NCI-H187 (cell line): ENCODE measurements at places on chromosomes 4 and X.
A peak's percentile ranks its signal among the peaks of the same experiment; 100 is the strongest.

DNA sequence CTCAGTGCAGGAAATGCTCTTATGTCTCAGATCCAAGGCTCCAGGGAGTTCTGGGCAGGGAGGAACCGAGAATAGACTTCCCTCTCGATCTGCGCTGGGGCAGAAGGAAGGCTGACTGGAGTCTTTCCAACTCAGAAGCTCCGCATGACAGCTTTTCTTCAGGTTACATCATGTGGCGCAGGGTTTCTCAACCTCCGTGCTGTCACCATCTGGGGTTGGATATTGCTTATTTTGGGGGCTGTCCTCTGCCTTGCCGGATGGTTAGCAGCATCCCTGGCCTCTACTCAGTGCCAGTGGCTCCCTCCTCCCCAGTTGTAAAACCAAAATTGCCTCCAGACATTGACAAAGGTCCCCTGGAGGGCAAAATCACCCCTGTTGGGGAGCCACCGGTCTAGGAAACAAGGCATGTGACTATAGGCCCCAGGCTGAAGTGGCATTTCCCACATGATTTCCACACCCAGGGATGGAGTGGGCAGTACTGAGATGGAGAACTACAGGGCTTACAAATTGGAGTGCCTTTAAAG, 21.4 kb downstream of the REELD1 start:
- DNase-seq, result no peak

GRCh38 chr4:171288816-171289432, 524.3 kb upstream of the GALNTL6 start:
- no peak for DNase-seq

- no peak for DNase-seq
These were observed 19.5 kb downstream of the EFNB1 start for GRCh38 chrX:68848189-68848940.

GRCh38 chr4:79209081-79209480, 116.8 kb downstream of the NAA11 start:
- DNase-seq, result no peak

DNA sequence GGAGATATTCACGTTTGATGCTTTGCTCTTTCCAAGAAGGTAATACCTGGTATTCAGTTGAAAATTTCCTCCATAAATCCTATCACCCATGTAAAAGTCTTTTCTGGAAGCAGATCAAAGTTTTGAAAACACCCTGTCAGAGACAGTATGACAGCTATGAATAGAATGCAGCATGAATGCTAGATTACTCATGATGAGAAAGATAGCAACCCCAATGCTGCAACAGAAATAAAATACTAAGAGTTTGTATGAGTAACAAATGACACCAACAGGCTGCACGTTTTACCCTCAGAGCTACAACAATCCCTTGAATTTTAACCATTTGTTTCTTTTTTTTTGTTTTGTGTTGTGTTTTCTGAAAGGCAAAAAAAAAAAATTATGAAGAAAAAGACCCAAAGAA, 108.6 kb downstream of the ARHGAP6 start:
- no peak for DNase-seq

DNA sequence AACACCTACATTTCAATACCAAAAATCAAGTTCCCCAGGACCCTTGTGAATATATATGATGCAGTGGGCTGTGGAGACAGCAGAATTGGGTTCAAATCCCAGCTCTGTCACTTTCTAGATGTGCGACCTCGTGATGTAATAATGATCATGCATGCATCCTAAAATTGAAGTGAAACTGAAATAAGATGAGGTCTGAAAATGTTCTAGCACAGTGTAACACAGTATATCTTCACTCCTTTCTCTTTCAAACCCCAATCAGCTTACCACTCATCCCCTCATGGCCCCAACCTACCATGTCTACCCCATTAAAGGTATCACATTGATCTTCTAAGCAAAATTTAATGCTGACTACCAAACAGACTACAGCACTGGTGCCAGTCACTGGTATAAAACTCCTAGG, 69.9 kb upstream of the BRS3 start:
- DNase-seq, result no peak

DNA sequence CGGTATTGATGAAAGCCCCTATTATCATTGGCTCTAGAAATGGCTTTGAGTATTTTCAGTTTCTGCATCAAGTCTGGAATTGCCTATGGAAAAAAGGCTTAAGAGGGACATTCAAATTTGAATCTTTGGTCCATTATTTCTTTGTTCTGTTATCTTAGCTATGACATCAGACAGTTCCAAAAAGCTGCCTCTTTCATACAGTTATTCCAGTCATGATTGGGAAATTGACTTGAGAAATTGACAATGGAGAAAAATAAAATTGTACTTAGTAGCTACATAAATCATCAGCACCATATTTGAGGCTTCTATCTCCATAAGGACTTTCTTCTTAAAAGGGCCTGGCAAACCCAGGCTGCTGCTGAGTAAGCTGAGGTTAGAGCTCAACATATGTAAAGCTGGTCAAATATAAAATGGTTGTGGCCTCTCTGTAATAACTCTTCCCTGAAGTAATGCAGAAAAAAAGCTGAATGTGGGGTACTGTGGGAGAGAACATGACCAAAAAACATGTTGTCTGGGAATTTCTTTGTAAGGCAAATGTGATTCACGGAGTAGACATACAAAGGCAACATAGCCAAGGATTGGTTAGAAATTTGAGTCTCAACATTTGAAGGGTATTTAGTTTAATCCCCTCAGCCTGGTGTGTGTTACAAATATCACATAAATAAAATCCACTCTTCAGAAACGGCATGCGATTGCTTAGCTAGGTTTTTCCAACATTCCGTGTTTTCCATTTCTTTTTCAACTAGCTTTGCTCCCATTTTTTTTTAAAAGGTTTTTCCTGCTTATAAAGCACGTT, 100.9 kb downstream of the LNX1 start:
- no peak for DNase-seq

DNA sequence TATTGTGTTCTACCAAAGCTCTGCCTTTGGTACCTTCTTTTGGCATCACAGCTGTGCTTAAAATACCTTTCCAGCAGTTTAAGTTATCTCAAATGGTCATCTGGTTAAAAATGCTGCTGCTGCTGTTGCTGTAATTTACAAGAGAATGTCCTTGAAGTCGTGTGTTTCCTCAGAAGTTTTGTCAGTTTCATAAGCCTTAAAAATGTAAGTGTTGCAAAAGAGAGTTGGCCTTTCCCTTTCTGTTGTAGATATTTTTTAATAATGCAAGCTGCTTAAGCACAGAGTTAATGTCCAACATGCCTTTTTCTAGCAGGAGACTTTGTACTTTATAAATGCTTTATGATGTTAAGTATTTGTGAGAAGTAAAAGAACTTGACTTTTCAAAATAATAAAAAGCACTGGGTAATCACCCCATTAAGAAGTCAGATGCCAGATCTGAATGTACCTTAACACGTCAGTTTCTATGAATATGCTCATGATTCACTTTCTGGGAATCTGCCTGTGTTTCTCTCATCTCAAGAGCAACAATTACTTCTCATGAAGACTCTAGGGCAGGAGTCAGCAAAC, 35.3 kb upstream of the TENM3 start:
- no peak for DNase-seq

- DNase-seq, result no peak
These were observed at the start of gene TLR10 for GRCh38 chr4:38782452-38783108. TLR10 (minus strand) TSS chr4:38782990; CDS start chr4:38775590, 7,400 bp downstream.

DNA sequence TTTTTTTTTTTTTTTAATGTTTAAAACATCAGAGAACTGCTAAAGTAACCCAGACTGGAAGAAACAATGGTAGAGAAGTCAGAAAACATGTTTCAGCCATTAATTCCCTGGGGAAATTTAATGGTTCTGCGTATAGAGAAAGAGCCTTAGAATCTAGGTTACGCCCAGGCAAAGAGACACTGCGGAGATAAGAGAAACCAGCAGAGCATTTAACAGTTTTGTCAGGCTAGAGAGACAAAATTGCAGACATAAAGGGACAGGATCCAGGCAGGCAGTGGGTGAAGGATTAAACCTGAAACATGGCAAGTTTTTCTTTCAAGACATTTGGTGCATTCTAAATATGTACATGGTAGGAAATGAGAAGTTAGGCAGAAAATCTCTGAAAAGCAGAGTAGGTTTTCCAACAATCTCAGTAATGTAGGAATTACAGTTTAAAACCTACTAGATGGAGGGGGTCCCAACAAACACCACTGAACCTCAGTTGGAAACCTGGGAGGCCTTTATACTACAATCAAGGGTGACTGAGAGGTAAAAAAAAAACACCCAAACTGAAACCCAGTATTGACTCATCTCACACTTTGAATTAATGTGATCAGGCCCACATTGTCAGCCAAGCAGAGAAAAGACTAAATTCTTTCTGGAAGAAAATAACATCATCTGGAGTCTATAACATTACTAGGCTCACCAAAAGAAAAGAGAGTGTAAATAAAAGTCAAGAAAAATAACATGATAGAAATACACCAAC, 254.2 kb upstream of the NWD2 start:
- no peak for DNase-seq

GRCh38 chr4:98662626-98663225, 4.3 kb upstream of the TSPAN5 start:
- DNase-seq, result no peak

GRCh38 chr4:142817442-142817841, 28.7 kb downstream of the INPP4B start:
- peak; percentile 3 for DNase-seq

- no peak for DNase-seq
These were observed 65.9 kb downstream of the DIPK2B start for GRCh38 chrX:45134775-45135174.

- no peak for DNase-seq
These were observed 12.8 kb downstream of the CYSLTR1 start for GRCh38 chrX:78314561-78314960.

- no peak for DNase-seq
These were observed 18.1 kb upstream of the CHRNA9 start for GRCh38 chr4:40316782-40317635.

GRCh38 chrX:71989768-71990426, 79.3 kb downstream of the NHSL2 start:
- no peak for DNase-seq

DNA sequence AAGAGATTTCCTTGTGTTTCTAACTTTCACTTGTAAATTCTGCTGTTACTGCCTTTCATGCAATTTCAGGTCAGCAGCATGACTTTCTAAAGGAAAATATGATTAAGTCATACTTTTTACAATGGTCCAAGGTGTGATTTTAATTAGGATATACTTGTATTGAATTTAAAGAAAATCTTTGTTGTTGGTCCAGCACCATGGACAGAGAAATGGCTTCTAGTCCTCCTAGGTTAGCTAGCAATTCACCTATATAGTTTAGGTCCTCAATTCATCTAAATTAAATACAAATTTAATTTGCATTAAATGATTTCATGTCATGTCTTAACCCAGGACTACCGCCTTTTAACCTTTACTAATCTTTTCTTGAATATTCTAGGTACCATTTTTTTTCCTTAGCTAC, 304.9 kb upstream of the RPS6KA3 start:
- DNase-seq, result no peak

GRCh38 chr4:150874338-150875226, 140.5 kb downstream of the LRBA start:
- DNase-seq, result no peak

GRCh38 chr4:41294445-41295062, 37.8 kb downstream of the UCHL1 start:
- no peak for DNase-seq

GRCh38 chr4:62709618-62710252, 1509.6 kb downstream of the ADGRL3 start:
- DNase-seq, result no peak

- no peak for DNase-seq
These were observed 123.2 kb upstream of the FAM9C start for GRCh38 chrX:13167481-13168231.

DNA sequence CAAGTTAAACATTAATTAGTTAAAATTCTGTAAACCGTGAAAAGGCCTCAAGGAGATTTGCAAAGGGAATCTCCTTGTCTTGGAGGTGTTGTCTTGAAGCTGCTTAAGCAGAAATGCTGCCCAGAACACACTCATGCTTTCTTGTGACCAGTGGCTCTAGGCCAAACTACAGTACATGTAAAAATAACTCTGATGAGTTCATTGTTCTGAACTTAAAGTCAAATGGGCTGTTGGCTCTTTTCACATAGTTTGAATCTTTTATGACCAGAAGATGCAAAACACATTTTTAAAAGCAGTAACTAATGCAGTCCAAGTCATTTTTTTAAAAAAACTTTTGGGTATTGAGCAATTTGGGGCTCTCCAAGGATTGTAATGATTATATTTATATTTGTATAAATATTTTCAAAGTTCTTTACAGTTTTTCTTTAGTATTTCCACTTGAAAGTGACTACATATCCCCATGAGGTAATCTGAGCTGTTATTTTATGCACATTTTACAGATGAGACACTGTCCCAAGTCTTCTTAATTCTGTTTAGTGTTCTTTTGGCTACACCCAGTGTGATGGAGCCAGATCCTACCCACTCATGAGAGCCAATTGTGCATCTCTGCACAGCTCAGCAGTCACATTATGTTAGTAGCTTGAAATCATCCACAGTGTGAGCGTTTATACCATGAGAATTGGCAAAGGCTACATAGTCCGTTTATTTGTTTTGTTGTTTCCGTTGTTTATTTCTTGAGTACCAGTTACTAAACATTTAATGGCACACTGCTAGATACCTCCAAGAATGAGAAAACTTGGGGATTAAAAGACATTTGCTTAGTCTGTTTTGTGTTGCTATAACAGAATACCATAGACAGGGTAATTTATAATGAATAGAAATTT, 112.8 kb upstream of the ATXN3L start:
- DNase-seq, result no peak

GRCh38 chr4:148786699-148787098, 344.5 kb upstream of the NR3C2 start:
- no peak for DNase-seq

GRCh38 chrX:153875391-153876111, 10.4 kb downstream of the L1CAM start:
- DNase-seq, result peak; percentile 36

GRCh38 chrX:119871245-119871598, 311 bp downstream of the RNF113A start:
- peak; percentile 52 for DNase-seq

- DNase-seq, result no peak
These were observed 40.8 kb downstream of the RAPGEF2 start for GRCh38 chr4:159143687-159144086.

- no peak for DNase-seq
These were observed 46.5 kb downstream of the NEIL3 start for GRCh38 chr4:177356206-177356605.

DNA sequence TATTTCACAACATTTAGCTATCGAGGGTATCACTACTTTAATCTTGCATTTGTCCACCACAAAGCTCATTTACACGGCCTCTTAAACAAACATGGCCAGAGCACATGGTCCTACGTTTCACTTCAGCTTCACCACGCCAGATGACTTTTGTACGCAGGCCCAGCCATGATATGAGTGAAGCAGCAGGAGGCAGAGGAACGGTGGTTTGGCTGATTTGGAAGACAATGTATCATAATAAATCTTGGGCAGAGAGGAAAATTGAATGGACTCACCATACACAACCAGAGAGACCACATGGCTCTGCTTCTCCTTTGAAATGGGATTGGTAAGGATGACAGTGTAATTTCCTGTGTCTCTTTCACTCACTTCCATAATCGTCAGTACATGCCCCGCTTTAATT, 15.3 kb downstream of the KDR start:
- no peak for DNase-seq
